Urinary bladder (tissue), 4 donors: ENCODE measurements at places on chromosomes 2 and 18. TPM values are rescaled to one million over a fixed set of nuclear protein-coding genes. Genes with fewer than 3 reads are reported as not detected.

Gene MAP4K3
- 18.1 TPM for polyA plus RNA-seq

Gene TNFAIP6
- polyA plus RNA-seq = 1.7 TPM

Gene ANKRD30B
- not detected for polyA plus RNA-seq

Gene HRH4
- polyA plus RNA-seq = 0.05 TPM

Gene MEP1B
- not detected for polyA plus RNA-seq

Gene REG3G
- 0.30 TPM for polyA plus RNA-seq

Gene CD8B2
- 1.8 TPM for polyA plus RNA-seq

Gene CDH20
- polyA plus RNA-seq = 1.1 TPM

Gene ANKRD44
- 17.5 TPM for polyA plus RNA-seq

DNA sequence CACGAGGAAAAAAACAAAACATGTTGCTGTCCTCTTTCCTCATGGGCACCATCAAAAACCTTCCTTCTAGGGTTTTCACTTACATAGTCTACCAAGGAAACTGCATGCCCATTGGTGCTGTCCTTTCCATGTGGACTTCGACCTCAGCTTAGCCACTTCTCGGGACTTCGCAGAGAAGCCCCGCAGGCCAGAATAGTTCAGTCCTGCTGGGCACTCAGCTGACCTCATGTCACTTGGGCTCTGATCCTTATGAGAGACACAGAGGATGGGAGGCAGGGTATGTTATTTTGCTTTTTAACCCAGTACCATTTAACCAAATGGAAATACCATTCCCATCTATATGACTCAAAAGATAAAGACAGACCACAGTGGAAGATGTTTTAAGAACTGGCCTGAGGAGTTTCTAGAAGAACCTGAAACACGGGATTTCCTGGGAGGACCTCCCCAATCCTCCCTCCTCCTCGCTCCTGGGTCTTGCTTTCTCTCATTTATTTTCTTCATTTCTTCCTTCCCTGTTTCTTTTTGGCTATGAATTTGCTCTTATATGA lies 28.4 kb downstream of the AAK1 start:
- DNase-seq = no peak

GRCh38 chr2:31107591-31108300 lies 30.5 kb downstream of the GALNT14 start:
- DNase-seq = no peak

DNA sequence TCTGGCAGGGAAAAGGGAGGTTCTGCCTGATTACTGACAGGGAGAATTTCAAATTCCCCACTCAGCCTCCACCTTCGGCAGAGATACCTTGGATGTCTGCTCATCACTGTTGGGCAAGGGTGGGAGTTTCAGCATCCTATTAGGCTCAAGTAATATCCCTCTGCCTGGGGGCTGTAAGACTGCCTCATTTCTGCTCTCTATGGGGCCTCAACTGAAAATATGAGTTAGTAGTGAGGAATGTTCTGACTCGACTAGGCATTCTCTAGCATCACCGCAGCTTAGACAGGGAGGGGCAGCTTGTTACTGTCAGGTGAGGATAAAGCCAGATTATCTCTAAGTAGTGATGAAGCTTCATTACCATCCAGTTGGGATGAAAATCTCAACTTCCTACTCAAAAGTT lies 87.7 kb upstream of the LRP1B start:
- no peak for DNase-seq

DNA sequence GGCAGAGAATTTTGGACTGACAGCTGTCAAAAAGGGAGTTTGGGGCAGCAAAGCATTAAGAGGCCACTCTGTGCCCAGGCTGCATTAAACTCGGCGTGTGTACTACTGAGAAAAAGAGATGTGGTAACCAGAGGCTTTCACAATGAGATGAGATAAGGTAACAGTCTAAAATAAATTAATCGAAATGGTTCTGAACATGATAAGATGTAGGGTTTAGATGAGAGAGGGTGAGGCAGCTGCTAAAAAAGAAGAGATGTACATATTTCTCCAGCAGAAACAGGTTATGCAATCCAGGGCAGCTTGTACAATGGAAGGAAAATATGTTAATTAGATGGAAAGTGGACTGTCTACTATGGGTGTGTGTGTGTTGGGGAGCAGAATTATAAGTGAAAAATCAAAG lies 39.2 kb upstream of the ACTR3 start:
- DNase-seq = no peak

GRCh38 chr2:19937004-19937403 lies 35.2 kb upstream of the TTC32 start:
- DNase-seq = no peak

DNA sequence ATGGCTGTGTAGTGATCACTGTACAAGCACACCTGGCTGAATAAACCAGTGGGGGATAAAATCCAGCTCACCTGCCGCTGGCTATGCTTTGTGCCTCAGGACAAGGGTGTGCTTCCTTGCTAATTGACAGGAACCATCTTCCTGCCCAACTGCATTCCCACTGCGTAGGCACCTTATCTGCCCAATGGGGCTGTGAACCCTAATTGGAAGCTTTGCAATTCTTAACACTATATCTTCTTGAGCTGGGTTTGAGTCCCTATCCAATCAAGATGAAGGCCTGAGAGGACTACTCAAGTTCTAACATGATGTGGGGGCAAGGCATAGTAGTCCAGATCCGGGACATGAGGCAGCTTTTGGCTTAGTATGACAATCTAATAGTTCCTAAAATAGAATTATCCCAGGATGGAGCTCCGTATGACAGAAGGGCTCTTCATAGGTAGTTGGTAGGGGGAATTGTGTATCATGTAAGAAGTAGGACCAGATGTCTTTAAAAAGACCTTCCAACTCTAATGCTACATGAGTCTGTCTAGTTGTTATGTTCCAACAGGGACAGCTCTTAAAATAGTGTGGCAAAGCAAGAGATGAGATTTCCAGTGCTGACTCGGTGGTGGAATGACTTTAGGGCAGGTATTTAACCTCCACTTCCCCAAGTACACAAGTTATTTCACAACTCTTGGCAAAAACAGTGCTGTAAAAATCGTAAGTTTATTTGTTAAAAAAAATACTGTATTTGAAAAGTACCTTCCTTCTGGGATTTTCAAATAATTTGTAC lies 2.3 kb upstream of the TMEM150A start:
- no peak for DNase-seq

DNA sequence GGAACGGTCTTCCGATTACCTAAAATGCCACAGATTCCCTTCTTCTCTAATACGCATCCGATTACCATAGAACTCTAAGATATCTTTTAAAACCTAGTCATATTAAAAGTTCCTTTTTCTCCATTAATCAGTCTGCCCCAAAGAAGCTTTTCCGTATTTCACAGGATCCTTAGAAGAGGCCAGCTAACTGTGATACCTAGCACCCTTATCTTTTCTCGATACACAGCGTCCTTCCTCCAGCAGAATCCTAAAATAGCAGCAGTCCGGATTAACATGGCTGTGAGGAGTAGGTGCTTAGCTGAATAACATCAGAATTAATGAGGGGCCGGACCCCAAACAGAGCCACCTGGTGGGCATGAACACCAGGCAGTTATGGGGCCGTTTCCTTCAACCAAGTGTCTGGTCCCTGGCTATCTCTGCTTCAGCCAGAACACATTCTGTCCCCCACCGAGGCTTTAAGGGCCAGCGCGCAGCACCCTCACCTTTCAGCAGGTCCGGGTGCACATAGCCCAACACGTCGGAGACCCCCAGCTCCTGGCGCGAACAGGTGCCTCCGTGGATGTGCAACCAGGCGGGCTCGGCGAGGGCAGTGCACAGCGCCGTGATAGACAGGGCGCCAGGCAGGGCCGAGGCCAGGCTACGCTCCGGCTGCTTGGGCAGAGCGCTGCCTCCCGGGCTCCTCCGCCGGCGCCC lies 995 bp downstream of the TMEM127 start:
- DNase-seq = no peak

DNA sequence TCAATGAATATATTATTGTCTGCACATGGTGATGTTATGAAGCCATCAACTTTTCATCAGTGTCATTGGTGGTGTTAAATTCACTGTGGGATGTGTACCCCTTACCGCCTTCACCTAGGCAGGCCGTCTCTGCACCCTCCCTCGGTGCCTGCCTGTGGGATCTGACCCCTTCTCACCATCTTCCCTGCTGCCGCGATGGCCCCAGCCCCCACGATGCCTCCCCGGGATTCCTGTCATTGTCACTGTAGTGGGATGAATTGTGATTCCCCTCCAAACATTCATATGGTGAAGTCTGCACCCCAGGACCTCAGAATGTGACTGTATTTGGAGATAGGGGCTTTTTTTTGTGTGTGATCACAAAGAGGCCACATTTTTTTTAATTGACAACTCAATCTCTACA lies 198.3 kb upstream of the HS6ST1 start:
- DNase-seq = no peak

- DNase-seq = no peak
Observed at GRCh38 chr2:212050871-212051270, 487.7 kb downstream of the ERBB4 start.

DNA sequence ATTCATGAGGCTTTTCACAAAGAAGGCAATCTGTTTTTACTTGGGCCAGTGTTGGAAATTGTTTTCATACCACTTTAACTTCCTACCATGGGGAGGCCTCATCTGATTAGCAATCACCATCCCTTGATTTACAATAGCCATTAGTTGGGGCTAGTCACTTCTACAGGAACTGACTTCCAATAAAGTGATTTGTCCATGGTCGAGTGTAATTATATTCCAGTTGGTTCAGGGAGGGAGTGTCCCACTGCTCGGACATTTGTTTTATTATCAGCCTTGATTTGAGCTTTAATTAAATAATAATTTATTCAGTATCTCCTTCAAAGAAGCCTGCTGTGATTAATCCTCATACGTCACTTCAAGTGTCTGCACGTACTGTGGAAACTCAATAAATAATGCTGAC lies 233.9 kb upstream of the CNTNAP5 start:
- no peak for DNase-seq

GRCh38 chr2:229488232-229488631 lies 217.1 kb upstream of the PID1 start:
- DNase-seq = no peak

- no peak for DNase-seq
Observed at GRCh38 chr2:118103951-118104940, 16.0 kb downstream of the INSIG2 start.

GRCh38 chr18:79780547-79780946 lies 17.2 kb upstream of the KCNG2 start:
- DNase-seq = no peak

GRCh38 chr2:149075105-149075504 lies 36.6 kb downstream of the LYPD6B start:
- DNase-seq = no peak

DNA sequence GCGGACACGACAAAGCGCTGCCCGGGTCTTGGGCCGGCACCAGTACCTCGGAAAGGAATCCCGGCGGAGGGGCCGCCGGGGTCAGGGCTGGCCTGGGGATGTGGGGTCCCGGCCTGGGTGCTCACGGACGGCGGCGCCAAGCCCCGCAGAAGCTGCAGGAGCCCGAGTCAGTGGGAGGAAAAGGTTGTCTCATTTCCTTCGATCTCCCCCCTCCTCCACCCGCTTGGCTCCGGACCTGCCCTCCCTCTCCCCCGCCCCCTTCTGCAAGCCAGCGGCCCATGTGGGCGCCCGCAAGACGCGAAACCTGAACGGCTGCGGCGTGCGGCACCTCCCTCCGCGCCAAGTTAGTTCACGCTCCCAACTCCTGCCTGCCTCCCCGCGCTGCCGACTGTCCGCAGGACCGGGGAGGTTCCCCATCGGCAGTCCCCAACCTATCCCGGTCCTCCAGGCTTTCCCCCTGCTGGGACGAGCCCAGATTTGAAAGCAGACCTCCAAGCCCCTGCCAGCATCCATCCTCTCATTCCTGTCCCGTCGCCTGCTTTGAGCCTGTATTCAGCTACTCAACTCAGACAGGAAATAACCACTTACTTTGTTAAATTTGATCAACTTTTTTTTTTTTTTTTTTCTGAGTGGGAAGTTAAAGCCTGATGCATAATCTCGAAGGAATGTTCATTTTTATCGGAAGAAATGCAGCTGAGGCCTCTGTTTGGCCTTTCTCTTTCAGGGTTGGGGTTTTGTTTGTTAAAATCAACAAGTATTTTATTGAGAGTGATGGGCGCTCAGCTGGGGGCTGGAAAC lies at the start of gene EVA1A:
Gene EVA1A, minus strand, starts transcription at position 172 of the 798 bp plus-strand sequence. CDS start 42,799 bp downstream, outside the sequence.
- DNase-seq = no peak

GRCh38 chr18:66682855-66683322 lies 79.0 kb upstream of the CDH19 start:
- DNase-seq = no peak
